Stomach (tissue), 19 donors: ENCODE measurements at places on chromosomes 3 and 15. TPM values are rescaled to one million over a fixed set of nuclear protein-coding genes. Genes with fewer than 3 reads are reported as not detected.

RETNLB gene
- 103 TPM for total RNA-seq

IGDCC3 gene
- total RNA-seq, result not detected

SCAANT1 gene
- total RNA-seq, result not detected

PDE12 gene
- total RNA-seq, result 3.5 TPM

CELSR3 gene
- 1.5 TPM for total RNA-seq

SQOR gene
- 49.6 TPM for total RNA-seq

FNDC3B gene
- 105 TPM for total RNA-seq

SCN11A gene
- 1.1 TPM for total RNA-seq

TRIM42 gene
- total RNA-seq, result not detected

PLCL2 gene
- total RNA-seq, result 2.9 TPM

ITPR1 gene
- total RNA-seq, result 192 TPM

MCF2L2 gene
- not detected for total RNA-seq

GOLGA6D gene
- total RNA-seq, result not detected

CRBN gene
- total RNA-seq, result 119 TPM

SCAMP5 gene
- 70.1 TPM for total RNA-seq

LRTM1 gene
- not detected for total RNA-seq

- no peaks in the 10 kb centered on the region for H3K27me3 ChIP-seq
- H3K27ac ChIP-seq, result no peak overlapping the region
- H3K4me3 ChIP-seq, result no peak overlapping the region
- H3K36me3 ChIP-seq, result no peaks in the 10 kb centered on the region
- DNase-seq, result no peak
Measured at GRCh38 chr3:39292961-39293360, 13.1 kb upstream of the CX3CR1 start.

DNA sequence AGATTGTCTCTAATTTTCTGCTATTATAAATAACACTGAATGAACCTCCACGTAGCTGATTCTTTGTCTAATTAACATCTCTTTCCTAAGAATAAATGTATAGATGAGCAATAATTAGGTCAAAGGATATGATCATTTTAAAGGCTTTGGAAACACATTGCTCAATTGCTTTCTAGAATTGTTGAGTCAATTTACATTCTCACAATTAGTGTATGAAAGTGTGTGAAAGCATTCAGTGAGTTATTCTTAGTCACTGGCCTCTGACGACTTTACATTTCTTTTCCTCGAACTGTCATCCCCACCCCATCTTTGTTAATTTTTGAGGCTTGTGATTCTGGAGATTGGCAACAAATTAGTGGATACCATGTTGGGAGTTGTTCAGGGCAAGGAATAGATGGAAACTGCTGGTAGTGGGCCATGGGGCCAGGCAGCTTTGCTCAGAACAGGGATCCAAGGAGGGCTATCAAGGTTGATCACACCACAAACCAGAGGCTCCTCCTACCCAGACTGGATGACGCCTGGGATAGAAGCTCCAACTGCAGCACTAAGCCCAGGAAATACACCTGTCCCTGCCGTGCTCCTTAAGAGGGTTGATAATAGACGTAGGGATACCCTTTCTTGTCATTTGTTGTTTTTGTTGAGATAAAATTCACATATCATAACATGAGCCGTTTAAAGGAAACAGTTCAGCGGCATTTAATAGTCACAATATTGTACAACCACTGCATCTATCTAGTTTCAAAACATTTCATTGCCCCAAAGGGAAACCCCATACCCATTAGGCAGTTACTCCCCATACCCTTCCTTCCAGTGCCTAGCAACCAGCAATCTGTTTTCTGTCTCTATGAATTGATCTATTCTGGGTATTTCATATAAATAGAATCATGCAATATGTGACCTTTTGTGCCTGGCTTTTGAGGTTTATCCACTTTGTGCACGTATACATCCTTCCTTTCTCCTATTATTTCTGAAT is 27.9 kb downstream of the EIF1B start:
- DNase-seq, result no peak
- no peaks in the 10 kb centered on the region for H3K36me3 ChIP-seq
- H3K27me3 ChIP-seq, result no peaks in the 10 kb centered on the region

DNA sequence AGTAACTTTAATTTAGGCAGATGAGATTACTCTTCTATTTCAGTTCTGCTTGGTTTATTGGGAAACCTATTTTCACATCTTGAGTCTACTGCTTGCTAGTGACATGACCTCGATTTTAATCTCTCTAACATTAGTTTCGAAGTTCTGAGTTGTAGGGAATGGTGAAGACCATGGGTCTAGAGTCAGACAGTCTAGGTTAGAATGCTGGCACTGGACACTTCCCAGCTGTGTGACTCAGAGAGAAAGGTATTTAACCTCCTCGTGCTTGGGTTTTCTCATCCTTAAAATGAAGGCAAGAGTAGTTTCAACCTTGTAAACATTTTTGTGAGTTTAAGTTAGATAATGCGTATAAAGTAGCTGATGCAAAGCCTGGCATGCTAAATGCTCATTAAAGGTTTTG is 422.1 kb downstream of the GRM7 start:
- no peak for DNase-seq
- H3K27me3 ChIP-seq, result no peaks in the 10 kb centered on the region
- no peak overlapping the region for H3K27ac ChIP-seq
- no peaks in the 10 kb centered on the region for H3K4me1 ChIP-seq
- H3K4me3 ChIP-seq, result no peak overlapping the region

DNA sequence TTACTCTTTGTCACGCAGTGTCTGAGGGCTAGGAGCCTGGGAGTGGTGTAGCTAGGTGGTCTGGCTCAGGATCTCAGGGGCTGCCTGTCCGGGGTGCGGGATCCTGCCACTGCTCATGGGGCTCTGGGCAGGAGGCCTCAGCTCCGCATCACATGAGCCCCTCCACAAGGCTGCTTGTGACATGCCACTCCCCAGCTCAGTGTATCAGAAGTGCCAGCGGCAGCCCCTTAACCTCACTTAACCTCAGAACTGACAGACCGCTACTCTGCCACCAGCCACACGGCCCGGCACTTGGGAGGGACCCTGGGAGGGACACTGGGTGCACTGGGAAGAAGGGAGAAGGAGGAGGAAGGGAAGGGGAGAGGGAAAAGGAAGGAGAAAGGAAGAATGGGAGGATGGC is 87.9 kb downstream of the FBLN2 start:
- DNase-seq, result no peak
- H3K4me1 ChIP-seq, result no peaks in the 10 kb centered on the region
- H3K4me3 ChIP-seq, result no peak overlapping the region
- H3K27me3 ChIP-seq, result no peaks in the 10 kb centered on the region

GRCh38 chr3:52313188-52313773 is 2.8 kb upstream of the DNAH1 start:
- H3K27me3 ChIP-seq, result no peaks in the 10 kb centered on the region
- no peak overlapping the region for H3K27ac ChIP-seq
- no peak for DNase-seq
- peaks cover 14% of the 10 kb centered on the region for H3K4me1 ChIP-seq
- no peak overlapping the region for H3K4me3 ChIP-seq
- H3K36me3 ChIP-seq, result no peaks in the 10 kb centered on the region

GRCh38 chr3:29026959-29027358 is 253.9 kb upstream of the RBMS3 start:
- no peak overlapping the region for H3K4me3 ChIP-seq
- H3K4me1 ChIP-seq, result no peaks in the 10 kb centered on the region
- no peaks in the 10 kb centered on the region for H3K27me3 ChIP-seq
- H3K27ac ChIP-seq, result no peak overlapping the region

- DNase-seq, result no peak
- no peak overlapping the region for H3K27ac ChIP-seq
- H3K4me3 ChIP-seq, result no peak overlapping the region
Measured at GRCh38 chr15:74233373-74233772, 2.8 kb upstream of the CCDC33 start.

DNA sequence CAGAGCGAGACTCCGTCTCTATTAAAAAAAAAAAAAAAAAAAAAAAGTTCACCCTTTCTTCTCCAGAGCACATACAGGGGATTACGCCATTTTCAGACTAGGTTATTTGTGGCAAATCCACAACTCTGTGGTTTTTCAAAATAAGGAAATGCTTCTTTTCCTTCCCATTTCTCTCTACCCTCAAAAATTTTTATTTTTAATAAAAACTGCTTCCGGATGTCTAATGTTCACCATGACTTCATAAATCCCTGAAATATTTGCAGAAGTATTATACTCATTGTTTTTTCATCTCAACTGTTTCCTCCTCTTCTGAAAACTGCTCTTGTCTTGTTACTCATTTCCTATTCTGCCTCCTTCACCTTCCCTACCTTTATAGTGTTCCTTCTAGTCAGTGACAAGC is 45.0 kb upstream of the SLC12A8 start:
- no peaks in the 10 kb centered on the region for H3K27me3 ChIP-seq
- H3K27ac ChIP-seq, result no peak overlapping the region
- no peak overlapping the region for H3K4me3 ChIP-seq
- H3K36me3 ChIP-seq, result peaks cover 5% of the 10 kb centered on the region
- H3K4me1 ChIP-seq, result no peaks in the 10 kb centered on the region
- DNase-seq, result no peak

- no peaks in the 10 kb centered on the region for H3K4me1 ChIP-seq
- no peak for DNase-seq
- H3K27me3 ChIP-seq, result no peaks in the 10 kb centered on the region
- H3K36me3 ChIP-seq, result peaks cover 77% of the 10 kb centered on the region
Measured at GRCh38 chr3:121821421-121822199, 13.2 kb downstream of the IQCB1 start.

DNA sequence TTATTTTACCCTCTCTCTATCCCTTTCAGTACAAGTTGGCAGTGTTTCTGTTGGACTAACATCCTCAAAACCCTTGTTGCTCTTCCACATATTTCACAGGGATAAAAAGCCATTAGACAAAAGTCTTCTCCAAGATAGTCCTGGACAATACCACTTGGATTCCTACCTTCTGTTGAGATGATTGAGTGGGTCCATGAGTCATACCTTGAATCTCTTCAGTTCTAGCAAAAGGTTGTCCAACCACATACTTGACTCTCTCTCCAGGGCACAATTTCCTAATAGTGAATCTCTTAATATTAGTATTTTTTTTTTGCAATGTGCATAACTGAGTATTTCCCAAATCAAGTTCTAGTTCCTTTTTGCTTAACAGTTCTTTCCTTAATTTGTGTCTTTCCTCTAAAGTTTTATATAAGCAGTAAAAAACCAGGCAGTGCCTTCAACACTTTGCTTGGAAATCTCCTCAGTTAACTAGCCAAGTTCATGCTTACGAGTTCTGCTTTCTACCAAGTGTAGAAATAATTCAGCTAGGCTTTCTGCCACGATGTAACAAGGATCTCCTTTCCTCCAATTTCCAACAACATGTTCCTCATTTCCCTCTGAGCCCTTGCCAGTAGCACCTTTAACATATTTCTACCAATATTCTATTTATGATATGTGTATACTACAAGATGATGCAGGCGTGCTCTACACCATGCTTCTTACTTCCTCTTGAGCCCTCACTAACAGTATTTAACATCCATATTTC is 68.3 kb upstream of the NEO1 start:
- no peaks in the 10 kb centered on the region for H3K27me3 ChIP-seq
- no peak overlapping the region for H3K27ac ChIP-seq
- no peak for DNase-seq
- no peaks in the 10 kb centered on the region for H3K4me1 ChIP-seq
- H3K36me3 ChIP-seq, result no peaks in the 10 kb centered on the region

GRCh38 chr15:67386947-67387346 is 132.4 kb downstream of the IQCH start:
- no peak overlapping the region for H3K4me3 ChIP-seq
- no peaks in the 10 kb centered on the region for H3K27me3 ChIP-seq
- no peak overlapping the region for H3K27ac ChIP-seq
- H3K36me3 ChIP-seq, result no peaks in the 10 kb centered on the region

- no peak for DNase-seq
- no peak overlapping the region for H3K27ac ChIP-seq
- H3K4me3 ChIP-seq, result no peak overlapping the region
- no peaks in the 10 kb centered on the region for H3K36me3 ChIP-seq
- no peaks in the 10 kb centered on the region for H3K27me3 ChIP-seq
- no peaks in the 10 kb centered on the region for H3K4me1 ChIP-seq
Measured at GRCh38 chr3:12342151-12342550, 53.3 kb downstream of the PPARG start.

GRCh38 chr15:57059026-57059660 is 140.7 kb downstream of the TCF12 start:
- DNase-seq, result no peak
- no peak overlapping the region for H3K27ac ChIP-seq
- no peak overlapping the region for H3K4me3 ChIP-seq
- no peaks in the 10 kb centered on the region for H3K36me3 ChIP-seq
- no peaks in the 10 kb centered on the region for H3K27me3 ChIP-seq

DNA sequence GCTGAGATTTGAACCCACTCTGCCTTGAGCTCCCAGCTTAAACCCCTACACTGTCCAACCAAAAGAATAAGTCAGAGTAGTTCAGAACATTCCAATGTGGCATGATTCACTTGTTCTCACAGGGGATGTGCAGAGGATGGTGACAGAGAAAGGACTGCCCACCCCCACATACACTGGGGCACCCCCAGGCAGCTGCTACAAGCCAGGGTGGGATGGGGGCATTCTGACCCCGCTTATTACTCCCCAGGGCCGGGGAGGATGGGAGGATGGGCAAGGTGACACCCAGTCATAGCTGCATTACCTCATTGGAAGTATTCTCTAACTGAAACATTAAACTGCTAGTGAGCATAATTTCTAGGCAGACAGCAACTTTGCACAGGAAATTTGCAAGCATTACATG is 126.0 kb upstream of the PRR20G start:
- H3K4me1 ChIP-seq, result no peaks in the 10 kb centered on the region
- H3K27ac ChIP-seq, result no peak overlapping the region
- H3K4me3 ChIP-seq, result no peak overlapping the region
- DNase-seq, result no peak
- H3K27me3 ChIP-seq, result peaks cover 65% of the 10 kb centered on the region
- H3K36me3 ChIP-seq, result no peaks in the 10 kb centered on the region

- peak overlapping the region; percentile 64 for H3K4me3 ChIP-seq
- H3K27me3 ChIP-seq, result peaks cover 91% of the 10 kb centered on the region
- peak; percentile 53 for DNase-seq
- no peak overlapping the region for H3K27ac ChIP-seq
- peaks cover 28% of the 10 kb centered on the region for H3K4me1 ChIP-seq
Measured at GRCh38 chr3:184230603-184231528, 1.5 kb downstream of the VWA5B2 start.

DNA sequence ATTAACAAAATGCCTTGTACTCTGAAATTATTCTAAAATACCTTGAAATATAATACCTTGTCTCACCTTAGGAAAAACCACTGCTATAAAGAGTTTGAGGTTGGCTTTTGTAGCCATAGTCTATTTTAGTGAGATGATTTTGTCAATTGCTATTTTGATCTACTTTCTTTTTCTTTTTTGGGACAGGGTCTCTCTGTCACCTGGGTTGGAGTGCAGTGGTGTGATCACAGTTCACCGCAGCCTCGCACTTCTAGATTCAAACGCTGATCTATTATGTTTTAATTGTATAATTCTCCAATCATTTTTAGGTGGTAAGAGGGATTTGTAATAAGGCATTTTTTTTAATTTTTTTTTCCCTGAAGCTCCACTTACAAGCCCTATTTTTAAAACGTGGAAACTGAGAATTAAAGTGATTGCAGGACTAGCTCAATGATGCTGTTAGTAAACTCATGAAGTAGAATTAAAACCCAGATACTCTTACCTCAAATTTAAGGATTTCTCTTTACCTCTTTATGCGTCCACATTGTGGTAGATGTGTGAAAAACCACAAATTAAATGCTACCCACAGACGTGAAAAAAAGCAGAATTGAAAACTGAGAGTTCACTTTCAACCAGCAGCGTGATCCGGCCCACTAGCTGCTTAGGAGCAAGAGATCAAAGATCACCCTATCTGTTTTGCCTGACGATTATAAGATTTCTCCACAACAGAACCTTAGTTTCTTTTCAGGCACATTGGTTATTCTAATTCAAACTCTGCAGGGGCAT is 384.2 kb downstream of the CGGBP1 start:
- H3K36me3 ChIP-seq, result no peaks in the 10 kb centered on the region
- DNase-seq, result no peak
- H3K4me3 ChIP-seq, result no peak overlapping the region
- no peaks in the 10 kb centered on the region for H3K27me3 ChIP-seq
- no peak overlapping the region for H3K27ac ChIP-seq
